ENCODE measurements at places on chromosomes 13 and 19. TPM values are rescaled to one million over a fixed set of nuclear protein-coding genes. Genes with fewer than 3 reads are reported as not detected.

Gene CGB3
- not detected for total RNA-seq

Gene TTYH1
- total RNA-seq, result 0.41 TPM

Gene BEST2
- total RNA-seq, result 0.63 TPM

Gene NCR1
- total RNA-seq, result not detected

Gene THOP1
- total RNA-seq, result 67.1 TPM

Gene LILRB4
- total RNA-seq, result 4.0 TPM

Gene FPR2
- total RNA-seq, result 1.00 TPM

Gene ZNF793
- 0.19 TPM for total RNA-seq

Gene SYCN
- not detected for total RNA-seq

Gene ITGBL1
- 6.7 TPM for total RNA-seq

Gene IL27RA
- 3.7 TPM for total RNA-seq

Gene PTPRS
- total RNA-seq, result 49.1 TPM

Gene ADGRE1
- 0.13 TPM for total RNA-seq

Gene ICAM5
- total RNA-seq, result not detected

Gene IGFL1
- not detected for total RNA-seq

Gene SIAH3
- not detected for total RNA-seq

Gene ZNF541
- total RNA-seq, result not detected

Gene PRR20C
- total RNA-seq, result not detected

Gene MIR17HG
- total RNA-seq, result not detected

Gene IGFL2
- total RNA-seq, result not detected

Gene PSG11
- not detected for total RNA-seq

Gene TEX29
- not detected for total RNA-seq

Gene EFNA2
- not detected for total RNA-seq

Gene ZNF547
- total RNA-seq, result 4.4 TPM

Gene C5AR1
- total RNA-seq, result 1.7 TPM

Gene CLEC11A
- 5.0 TPM for total RNA-seq

Gene IRGC
- not detected for total RNA-seq

Gene CEACAM7
- not detected for total RNA-seq

Gene C13orf42
- not detected for total RNA-seq

Gene TUBA3C
- not detected for total RNA-seq

Gene TMPRSS9
- not detected for total RNA-seq

Gene NLRP5
- total RNA-seq, result not detected

Gene SHKBP1
- 22.7 TPM for total RNA-seq

Gene C19orf81
- total RNA-seq, result not detected

Gene GSX1
- total RNA-seq, result not detected

Gene LMTK3
- not detected for total RNA-seq

Gene CD22
- total RNA-seq, result not detected

Gene PABPC3
- not detected for total RNA-seq

Gene PLIN5
- 45.1 TPM for total RNA-seq

Gene UPF3A
- total RNA-seq, result 9.1 TPM

Gene HIPK4
- total RNA-seq, result 0.39 TPM

Gene KIRREL2
- not detected for total RNA-seq

Gene RNF17
- 0.23 TPM for total RNA-seq

Gene NHLRC3
- 7.8 TPM for total RNA-seq

Gene PNMA8A
- 0.60 TPM for total RNA-seq

Gene PCP2
- total RNA-seq, result not detected

Measured in gastrocnemius medialis (tissue), 4 donors.